SIG-M5 (cell line): ENCODE measurements at places on chromosomes 6 and 20.

- DNase-seq: no peak
Measured at GRCh38 chr6:118656847-118657451, 5.6 kb upstream of the CEP85L start.

GRCh38 chr6:83708546-83708969 is 343 bp downstream of the SNAP91 start:
- no peak for DNase-seq

- no peak for DNase-seq
Measured at GRCh38 chr6:132213732-132214131, 187.5 kb downstream of the MOXD1 start.

- DNase-seq: no peak
Measured at GRCh38 chr6:132399376-132400074, 1.8 kb downstream of the MOXD1 start.

- DNase-seq: no peak
Measured at GRCh38 chr6:12548526-12548925, 168.0 kb upstream of the PHACTR1 start.

DNA sequence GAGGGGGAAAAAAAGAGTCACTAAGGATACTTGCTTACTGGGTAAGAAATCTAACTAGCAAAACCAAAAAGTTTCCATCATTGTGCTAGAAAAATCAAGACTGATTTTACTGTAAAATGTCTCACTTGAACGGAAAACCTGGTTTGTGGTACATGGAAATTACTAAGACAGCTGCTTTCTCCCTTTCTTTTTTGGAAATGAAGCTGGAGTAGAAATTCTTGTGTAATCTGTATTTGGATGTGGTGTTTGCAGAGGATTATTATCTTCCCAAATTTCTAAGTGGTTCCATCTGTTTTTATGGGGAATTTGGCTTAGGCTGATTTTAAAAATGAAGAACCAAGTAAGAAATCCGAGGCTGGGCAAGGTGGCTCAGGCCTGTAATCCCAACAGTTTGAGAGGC is 20.4 kb downstream of the EPB41L2 start:
- DNase-seq: no peak

DNA sequence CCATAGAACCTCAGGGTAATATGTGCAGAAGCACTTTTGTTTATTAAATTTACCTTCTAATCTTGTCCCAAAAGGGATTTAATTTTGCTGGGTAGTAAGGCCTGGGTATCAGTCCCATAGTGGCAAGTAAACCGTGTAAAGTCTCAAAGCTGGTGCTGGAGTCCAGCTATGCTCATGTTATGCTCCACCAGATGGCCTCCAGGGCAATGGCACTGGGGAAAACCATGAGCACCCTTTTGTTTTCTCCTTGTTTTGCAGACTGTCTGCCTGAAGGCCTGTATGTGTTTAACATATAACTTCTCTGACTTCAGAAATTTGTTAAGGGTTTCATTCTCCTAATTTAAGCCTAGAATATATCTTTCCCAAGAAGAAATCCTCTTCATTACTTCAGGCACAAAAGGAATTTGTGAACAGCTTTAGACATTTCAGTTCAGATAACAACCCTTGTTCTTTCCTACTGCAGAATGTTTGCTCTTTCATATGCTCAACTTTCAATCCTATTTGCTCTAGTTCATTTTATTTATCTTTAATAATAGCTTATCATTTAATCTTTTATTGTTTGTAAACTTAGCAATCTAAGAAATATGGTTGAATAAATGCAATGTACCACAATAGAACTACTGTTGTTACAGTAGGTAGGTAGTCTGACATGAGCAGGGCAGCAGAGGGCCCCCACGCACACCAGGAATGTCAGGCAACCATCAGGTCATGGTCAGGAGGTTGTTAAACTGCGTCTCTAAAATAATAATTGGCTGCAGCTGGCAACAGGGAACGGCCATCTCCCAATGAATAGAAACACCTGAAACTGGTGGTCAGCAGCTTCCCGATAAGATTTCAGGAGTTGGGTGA is 162.8 kb downstream of the TENT5A start:
- no peak for DNase-seq

GRCh38 chr20:48648482-48649051 is 179.2 kb downstream of the PREX1 start:
- no peak for DNase-seq

GRCh38 chr6:151379933-151380847 is 11.2 kb downstream of the ZBTB2 start:
- DNase-seq: no peak

DNA sequence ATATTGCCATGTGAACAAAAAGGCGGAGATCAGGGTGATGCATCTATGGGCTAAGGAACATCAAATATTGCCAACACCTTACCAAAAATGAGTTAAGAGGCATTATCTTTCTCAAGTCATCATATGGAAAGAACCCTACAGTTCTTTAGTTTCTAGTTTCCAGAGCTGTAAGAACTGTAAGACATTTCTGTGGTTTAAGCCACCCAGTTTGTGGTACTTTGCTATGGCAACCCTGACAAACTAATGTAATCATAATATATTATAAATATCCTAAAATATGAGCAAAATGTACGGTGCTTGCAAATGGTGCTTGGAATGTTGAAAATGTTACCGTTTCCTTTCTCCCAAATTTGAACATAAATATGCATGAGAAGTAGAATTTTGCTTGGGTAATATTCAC is 349.6 kb downstream of the PHF3 start:
- DNase-seq: no peak

DNA sequence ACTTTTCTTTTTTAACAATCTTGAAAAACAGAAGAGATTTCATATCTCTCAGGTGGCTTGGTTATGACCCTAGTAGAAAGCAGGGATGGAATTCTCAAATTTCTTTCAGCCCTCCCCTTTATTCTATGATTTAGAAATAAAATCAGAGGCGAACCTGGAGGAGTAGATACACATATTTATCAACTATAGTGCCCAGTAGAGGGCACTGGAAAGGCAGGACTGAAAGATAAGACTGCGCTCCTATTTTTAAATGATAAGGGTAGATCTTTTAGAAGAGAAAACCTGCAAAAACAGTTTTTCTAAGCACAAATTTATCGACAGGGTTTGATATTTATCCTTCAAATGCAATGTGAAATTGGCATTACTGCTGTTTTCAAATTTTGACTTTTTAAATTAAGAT is 1296.6 kb downstream of the EPHA7 start:
- DNase-seq: no peak

DNA sequence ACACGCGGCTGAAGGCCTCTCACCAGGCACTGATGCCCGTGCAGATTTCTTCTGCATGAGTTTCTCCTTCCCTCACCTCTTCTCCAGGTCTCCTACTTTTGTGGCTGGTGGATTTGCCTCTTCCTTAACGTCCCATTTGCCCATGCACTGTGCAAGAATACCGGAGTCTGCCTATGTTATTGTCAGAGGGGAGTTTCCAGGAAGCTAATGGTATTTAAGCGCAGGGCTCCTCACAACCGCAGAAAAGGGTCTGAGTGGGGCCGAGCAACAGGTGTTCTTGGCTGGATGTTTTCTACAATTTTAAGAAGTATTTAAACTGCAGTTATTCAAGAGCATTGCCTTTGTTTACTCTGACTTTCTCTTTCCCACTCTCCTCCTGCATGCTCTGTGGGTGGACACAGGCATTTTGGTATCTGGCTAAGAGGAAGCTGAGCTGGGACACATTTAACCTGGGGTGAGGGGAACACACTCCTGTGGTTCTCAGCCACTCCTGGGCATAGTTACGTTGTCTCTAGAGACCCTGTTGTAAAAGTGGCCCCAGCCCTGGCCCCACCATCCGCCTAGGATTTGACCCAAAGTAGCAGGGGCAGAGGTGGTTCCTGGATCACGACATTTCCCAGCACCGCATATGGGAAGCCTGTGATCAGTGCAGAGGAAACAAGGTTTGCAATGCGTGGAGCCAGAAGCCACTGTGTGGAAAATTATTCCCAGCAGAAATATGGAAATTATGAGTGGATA is 34.4 kb downstream of the GGTLC1 start:
- no peak for DNase-seq

DNA sequence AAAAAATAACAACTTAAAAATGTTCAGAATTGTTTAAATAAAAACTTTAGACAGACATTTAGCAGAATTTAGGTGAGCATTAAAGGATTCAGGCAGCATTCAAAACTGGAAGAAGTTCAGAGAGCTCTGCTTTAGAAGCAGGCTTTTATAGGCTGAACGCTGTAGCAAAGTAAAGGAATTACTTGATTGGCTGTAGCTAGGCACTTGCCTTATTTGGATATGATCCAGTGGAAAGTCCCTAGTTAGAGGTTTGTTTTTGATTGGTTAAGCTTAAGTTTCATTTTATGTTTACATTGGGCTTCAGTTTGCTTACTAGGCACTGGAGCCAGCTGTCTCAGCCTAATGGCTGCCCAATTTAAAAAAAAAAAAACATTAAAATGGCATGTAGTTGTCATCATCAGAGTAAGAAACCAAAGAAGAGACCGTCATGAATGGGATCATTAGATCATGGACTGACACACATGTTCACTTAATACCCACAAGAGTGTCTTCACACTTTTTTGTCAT is 65.1 kb downstream of the CBFA2T2 start:
- DNase-seq: no peak

GRCh38 chr6:20802596-20802995 is 268.3 kb downstream of the CDKAL1 start:
- DNase-seq: no peak

DNA sequence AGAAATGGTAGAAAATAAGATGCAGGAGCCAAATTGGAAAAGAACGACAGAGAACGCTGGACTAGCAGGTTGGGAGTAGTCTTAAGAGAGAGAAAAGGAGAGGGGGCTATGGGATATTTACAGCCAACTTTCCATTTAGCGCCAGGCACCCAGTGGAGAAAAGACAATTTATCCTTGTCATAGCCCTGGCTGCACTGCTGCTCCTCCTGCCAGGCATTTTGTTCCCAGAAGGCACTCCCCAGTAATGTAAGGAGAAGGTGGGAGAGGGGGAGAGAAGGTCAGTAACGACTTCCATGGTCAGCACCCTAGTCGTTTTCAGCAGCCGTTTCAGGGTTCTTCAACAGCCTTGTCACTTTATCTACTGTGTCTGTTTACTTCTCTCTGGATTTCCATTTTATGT is 159.0 kb downstream of the TRMT11 start:
- no peak for DNase-seq

GRCh38 chr6:13120483-13121482 is 207.6 kb downstream of the TBC1D7 start:
- no peak for DNase-seq

DNA sequence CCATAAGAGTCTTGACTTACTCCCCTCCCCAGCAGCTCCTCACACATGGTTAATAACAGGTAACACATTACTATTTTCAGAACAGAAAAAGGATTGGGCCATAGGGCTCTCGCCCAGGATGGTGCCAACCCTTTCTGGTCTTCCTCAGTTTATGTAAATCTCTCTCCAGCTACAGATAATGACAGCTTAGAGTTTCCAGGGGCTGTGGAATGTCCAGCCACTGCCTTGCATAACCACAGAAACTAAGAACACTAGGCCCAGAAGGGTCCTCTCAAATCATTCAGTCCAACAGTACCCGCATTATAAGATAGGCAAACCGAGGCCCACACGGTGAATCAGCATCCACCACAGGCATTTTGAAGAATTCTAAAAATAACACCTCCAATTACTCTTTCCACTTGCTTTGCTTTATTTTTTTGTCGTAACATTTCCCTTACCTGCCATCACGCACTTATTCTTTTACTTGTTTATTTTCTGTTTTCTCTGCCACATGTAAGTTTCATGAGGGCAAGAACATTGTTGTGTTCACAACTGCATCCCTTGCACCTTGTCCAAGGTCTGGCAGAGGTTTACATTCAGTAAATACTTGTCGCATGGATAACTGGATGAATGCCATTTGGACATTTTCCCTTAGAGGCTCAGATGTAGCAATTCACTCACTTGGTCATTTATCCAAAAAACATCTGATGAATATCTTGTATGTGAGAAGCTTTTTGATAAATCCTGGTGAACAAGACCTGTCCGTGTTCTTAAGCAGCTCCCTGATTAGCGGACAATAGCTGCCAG is 6.4 kb upstream of the SDC4 start:
- no peak for DNase-seq

- DNase-seq: no peak
Measured at GRCh38 chr6:64014595-64014994, 379.0 kb downstream of the PHF3 start.

GRCh38 chr20:23161968-23162696 is 76.0 kb upstream of the CD93 start:
- no peak for DNase-seq

DNA sequence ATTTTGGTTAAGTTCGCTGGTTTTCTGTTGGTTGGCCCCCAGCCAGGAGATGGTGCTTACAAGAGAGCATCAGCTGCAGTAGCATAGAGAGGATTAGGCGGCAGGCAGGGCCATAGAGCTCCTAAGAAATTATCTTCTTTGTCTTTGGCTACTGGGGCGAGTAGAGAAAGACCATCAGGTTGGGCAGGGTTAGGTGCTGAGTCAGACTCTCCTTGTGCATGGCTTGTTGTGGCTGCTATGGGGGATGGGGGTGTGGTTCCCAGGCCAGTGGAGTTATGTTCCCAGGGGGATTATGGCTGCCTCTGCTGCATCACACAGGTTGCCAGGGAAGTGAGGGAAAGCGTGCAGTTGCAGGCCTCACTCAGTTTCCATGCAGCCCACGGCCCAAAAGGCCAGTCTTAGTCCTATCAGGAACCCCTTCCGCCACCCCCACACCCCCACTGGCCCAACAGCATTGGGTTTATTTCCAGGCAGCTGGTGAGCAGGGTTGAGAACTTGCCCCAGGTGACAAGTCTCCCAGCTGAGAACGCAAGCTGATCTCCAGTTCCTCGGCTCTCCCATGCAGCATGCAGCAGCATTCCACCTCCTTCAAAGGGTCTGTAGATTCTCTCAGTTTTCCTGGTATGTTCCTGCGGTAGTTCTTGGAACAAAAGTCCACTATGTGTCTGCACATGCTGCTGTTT is 243.7 kb downstream of the UTRN start:
- DNase-seq: no peak

- DNase-seq: peak; percentile 54
Measured at GRCh38 chr20:62120990-62121775, 1.1 kb upstream of the LSM14B start.

DNA sequence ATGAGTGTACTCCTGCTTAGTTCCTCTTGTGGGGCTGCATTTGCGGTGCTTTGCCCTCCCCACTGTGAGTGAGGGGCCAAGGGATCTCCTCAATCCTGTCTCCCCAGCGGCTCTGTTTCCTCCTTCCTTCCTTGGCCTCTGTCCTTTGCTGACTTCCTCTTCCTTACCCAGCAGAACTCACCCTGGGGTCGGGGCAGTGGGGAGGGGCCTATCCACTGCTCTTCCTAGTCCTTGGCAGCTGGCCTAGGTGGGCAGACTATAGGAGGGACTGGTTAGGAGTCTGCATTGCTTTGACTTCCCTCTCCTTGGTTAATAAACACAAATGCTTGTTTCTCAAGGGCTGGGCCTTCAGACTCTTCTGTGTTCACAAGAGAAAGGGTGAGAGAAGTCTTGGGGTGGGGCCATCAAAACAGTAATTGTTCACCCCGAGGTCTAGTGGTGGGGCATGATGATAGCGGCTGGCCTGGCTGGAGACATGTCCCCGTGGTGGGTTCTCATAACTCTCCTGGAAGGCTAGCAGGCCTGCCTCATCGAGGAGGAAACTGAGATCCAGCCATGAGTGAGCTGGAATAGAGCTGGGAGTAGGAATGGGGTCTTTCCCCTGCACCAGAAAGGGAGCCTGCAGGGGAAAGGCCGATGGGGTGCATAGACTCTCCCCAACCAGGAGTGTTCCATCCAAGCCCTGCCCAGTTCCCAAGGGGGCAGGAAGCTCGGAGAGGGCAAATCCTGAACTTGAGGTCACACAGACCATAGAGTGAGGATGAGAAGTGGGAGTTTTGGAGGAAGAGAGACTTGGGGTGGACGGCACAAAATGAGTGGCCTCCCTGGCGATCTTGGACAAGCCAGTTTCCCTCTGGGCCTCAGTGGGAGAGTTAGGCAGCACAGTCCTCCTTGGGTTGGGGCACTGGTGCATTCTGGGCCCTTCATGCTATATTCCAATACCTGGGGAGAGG is 12.7 kb downstream of the FAM110A start:
- DNase-seq: no peak
